Epithelial cell of prostate (primary cell): ENCODE measurements at places on chromosomes 12 and 14.

- DNase-seq, result no peak
Measured at GRCh38 chr14:99393059-99393655, 87.5 kb downstream of the SETD3 start.

DNA sequence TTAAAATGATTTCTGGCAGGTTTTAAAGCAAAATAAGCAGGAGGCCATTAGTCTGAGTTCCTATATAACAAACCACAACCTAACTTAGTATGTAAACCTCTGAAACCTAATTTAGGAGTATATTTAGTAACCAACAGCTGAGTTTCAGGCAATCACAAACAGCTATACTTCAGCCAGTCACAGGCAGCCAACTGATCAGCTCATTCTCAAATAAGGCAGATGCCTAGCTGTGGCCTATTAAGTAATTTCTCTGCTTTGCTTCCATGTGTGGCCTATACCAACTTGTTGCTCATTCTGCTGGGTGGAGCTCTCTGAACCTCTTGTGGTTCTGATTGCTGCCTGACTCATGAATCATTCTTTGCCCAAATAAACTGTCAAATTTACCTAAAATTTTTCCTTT lies 408.9 kb upstream of the FBXO33 start:
- no peak for DNase-seq

- no peak for DNase-seq
Measured at GRCh38 chr12:21912318-21912717, 28.9 kb downstream of the ABCC9 start.

GRCh38 chr12:108597559-108598471 lies at the start of gene TMEM119:
Gene TMEM119 (minus strand): TSS chr12:108598084. CDS start chr12:108592383, 5,701 bp downstream.
- no peak for DNase-seq

GRCh38 chr12:28939427-28939826 lies 209.7 kb upstream of the FAR2 start:
- no peak for DNase-seq

DNA sequence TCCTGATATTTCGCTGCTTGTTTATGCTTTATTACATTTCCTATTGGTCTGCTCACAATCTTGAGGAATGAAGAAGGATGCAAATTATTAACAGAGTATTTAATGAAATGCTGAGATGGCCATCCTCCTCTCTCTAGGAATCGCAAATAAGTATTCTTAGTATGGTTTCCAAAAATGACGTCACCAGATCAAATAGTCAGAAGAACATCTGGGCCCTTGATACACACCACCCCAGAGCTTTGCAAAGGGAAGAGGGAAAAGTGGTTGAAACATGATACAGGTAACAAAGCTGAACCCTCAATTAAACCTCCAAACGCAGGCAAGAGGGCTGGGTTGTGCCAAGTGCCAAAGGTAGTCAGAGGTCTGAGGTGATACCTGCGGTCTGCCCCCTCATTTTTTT lies 107.3 kb downstream of the BCL11B start:
- DNase-seq, result no peak

DNA sequence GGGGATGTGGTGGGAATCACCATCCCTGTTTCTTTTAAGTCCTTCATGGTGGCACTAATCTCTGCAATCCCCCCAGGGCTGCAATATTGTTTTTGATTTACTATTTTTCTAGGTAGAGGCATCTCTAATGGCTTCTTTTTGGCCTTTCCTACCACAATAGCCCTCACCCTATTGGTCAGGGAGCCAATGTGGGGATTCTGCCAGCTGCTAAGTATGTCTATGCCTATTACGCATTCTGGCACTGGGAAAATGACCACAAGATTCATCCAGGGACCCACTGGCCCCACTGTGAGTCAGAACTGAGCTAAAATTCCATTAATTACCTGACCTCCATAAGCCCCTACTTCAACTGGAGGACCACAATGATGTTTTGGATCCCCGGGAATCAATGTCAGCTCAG lies 15.9 kb upstream of the GLIPR1L2 start:
- no peak for DNase-seq

DNA sequence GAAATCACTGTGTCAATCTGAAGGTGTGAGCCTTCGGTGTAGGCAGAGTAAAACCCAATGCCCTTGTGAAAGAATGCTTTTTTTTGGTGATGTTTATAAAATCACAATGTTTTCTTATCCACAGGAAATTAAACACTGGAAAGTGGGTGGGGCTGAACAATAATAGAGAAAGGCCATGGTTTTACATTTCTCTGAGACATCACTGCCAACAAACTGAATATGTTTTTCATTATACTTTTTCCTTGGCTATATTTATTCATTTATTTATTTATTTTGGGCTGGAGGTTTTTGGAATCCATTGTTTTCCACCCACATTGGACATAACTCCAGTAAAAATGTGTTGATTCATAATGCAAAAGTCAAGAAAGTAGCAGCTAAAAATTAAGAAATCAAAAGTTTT lies 16.9 kb downstream of the LRRK2 start:
- DNase-seq, result no peak

GRCh38 chr12:85695097-85695715 lies 141.0 kb downstream of the RASSF9 start:
- no peak for DNase-seq

DNA sequence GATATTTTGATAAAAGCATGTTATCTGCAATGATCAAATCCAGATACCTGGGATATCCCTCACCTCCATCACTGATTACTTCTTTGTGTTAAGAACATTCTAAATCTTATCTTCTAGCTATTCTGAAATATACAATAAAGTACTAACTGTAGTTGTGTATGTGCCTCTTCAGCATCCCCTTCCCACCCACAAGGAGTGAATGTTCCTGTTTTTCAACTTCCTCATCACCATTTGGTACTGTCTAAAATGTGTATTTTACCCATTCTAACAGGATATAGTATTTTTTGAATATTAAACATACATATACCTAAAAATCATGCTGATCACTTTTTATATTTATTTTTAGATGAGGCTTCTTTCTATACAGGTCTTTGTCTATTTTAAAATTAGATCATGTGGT lies 1252.6 kb downstream of the TMEM121 start:
- DNase-seq, result no peak

- no peak for DNase-seq
Measured at GRCh38 chr14:65377576-65377975, 35.0 kb upstream of the FUT8 start.

DNA sequence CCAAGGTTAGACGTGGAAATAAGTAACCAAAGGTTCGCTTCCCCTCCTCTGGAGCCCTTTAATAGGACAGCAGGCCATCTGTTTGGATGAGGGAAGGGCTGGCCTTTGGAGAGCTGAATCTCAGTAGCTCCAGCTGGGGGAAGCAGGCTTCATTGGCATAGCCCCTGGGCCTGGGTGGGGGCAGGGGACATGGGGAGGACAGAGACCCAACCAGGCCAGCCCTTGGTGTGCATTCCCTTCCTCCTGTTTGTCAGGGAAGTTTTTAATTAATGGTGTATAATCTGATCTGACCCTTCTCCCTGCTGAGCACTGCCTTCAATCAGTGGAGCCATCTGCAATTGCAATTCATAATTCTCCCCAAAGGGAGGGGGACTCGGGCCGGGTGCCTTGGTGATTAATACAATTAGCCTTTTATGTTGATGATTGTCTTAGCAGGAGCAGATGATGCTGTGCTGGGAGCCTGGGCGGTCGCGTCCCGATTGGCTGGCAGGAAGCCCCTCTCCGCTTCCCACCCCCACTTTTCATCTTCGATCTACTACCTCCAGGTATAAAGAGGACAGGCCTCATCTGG lies 6.4 kb downstream of the AQP6 start:
- no peak for DNase-seq

DNA sequence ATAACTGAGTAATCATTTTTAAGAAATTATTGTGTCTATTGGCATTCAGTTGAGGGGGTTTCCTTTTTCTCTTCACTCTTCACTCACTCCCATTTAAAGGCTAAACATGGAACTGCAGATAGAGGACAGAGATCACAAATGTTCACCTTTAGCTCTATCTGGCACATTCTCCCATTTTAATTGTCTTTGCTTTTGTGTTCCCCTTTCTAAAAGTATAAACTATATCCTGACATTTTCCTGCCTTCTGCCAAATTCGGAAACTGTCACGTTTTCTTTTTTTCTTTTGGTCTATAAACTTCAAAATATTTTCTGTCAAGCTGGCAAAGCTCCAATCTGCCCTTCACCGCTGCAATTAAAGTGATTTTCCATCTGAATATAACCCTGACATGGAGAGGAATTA lies 219.8 kb upstream of the CDKN3 start:
- no peak for DNase-seq

DNA sequence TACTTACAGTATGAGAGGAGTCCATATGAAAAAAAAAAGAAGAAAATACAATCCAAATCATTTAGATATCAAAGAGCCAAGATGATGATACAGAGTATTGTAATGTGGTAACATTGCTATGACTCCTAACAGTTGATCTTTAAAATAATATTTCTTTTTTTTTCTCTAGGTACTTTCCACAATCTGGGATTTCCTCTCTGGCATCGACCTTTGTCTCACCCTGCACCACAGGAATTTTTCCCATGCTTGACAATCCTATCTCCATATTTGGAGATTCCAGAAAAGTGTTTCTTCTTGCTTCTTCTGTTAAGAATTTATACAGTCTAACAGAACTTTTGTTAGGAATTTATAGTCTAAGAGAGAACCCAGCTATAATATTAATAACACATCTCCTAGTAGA lies 184.4 kb downstream of the ITPR2 start:
- DNase-seq, result no peak

DNA sequence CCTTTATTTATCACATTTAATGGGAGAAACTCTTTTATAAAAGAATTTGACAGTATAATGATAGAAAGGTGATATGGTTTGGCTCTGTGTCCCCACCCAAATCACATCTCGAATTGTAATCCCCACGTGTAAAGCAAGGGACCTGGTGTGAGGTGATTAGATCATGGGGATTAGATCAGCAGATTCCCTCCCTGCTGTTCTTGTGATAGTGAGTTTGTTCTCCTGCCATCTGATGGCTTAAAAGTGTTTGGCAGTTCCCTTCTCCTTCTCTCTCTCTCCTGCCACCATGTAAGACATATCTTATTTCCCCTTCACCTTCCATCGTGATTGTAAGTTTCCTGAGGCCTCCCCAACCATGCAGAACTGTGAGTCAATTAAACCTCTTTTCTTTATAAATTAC lies 1110.3 kb downstream of the FLRT2 start:
- DNase-seq, result no peak

DNA sequence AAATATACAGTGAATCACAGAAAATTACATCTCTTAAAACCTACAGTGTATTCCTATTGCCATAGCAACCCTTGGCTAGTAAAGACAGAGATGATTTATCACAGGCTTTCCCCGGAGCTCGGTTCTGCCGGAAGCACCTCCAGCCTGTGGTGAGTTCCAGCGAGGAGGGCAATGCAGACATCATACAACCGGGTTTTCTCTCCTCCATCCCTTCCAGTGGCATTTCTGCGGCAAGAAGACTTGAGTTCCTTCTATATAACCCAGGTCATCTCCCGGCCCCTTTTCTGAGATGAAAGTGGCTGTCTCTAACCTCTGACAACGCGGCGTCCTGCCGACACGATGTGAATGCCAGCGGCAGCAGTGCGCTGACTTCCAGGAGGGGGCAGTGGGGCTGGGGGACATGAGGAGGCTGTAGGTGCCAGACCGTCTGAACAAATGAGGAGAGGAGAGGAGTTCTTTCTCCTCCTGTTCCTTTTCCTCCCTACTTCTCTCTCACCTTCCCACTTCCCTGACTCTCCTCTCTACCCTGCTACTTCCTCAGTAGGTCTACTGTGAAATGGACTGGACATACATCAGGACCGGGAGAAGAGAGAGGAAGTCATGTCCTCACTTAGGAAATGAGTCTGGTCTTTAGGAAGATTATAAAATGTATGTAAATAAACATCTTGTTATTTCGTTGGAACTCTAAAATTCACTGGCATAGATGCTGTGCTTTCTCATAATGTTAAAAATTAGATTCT lies 68.6 kb upstream of the MAX start:
- DNase-seq, result no peak

DNA sequence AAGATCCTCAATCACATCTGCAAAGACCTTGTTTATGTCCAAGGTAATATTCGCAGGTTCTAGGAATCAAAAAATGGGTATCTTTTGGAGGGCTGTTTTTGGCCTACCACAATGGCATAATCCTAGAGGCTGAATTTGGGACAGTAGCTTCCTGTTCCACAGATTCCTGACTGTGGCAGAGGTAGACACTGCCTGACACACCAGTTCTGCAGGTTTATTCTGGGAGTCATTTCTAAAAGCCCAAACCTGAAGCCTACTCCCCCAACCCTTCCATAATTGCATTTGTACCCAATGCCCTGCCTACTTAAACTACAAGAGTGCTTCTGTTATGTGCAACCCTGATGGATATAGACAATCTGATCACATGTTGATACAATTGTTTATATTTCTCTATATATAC lies 378.9 kb downstream of the PCNX1 start:
- no peak for DNase-seq

- DNase-seq, result no peak
Measured at GRCh38 chr12:124758266-124759220, 105.1 kb downstream of the SCARB1 start.

DNA sequence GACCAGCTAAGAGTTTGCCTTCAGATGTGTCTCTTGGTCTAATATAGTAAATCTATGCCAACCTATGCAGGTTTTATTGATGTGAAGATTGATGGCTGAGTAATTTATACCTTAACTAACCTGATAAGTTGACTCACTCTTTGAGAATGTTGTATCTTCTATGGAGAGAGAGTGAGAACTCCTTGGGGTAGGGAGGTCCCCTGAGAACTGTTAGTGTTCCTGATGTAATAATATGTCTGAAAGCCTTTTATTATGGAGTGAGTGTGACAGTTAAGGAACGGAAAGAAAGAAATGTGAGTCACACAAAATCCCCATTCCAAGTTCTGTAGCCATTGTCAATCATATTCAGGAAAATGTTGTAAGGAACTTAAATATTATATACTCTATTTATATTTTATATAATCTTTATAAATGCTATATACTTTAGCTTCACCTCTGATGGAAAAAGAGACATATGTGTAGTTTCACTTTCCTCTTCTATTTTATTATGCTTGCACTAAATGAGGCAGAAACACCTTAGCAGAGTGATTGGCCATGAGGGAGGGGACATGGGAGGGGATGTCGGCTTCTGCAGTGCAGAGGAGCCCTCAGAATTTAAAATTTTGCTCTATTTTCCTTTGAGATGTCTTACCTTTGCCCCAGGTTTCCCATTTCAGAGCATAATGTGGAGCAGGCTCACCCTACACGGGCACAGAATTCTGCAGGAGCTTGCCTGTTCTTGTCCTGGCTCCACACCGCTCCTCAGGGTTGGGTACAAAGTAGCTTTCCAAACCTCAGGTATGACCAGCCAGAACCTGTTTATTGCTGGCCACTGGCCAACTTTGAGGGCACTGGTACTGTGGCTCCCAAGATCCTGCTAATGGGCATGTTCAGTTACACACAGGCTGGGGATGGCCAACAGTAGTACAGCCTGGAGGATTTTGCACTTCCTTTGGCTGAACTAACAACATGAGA lies 57.7 kb downstream of the ARF6 start:
- peak; percentile 94 for DNase-seq

DNA sequence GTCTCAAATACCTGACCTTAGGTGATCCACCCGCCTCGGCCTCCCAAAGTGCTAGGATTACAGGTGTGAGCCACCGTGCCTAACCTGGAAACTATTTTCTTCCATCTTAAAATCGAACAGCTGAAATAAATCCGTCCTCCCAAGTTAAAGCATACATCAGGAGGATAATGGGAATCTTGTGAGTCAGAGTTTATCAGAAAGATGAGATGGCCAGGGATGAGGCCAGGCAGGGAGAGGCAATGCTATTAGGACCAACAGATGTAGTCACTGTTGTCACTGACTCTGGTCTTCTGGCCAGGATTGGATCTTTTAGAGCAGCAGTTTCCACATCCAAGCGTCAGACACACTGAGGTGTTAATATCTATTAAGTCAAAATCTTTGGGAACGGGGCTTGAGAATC lies 61.7 kb upstream of the USP44 start:
- DNase-seq, result no peak

- DNase-seq, result no peak
Measured at GRCh38 chr12:24084800-24085199, 135.3 kb upstream of the SOX5 start.
